Temporal lobe (tissue), 4 donors: ENCODE measurements at places on chromosomes 7 and 10. TPM values are rescaled to one million over a fixed set of nuclear protein-coding genes. Genes with fewer than 3 reads are reported as not detected.

The ZNF487 gene
- 12.5 TPM for total RNA-seq

The SUV39H2 gene
- total RNA-seq = 23.1 TPM

The CH25H gene
- 0.25 TPM for total RNA-seq

The CDNF gene
- total RNA-seq = 1.2 TPM

The GNAI1 gene
- total RNA-seq = 161 TPM

The AKR1C4 gene
- total RNA-seq = not detected

The AKR1C8 gene
- not detected for total RNA-seq

The HPS6 gene
- 14.8 TPM for total RNA-seq

The CHAT gene
- total RNA-seq = not detected

The NAT16 gene
- 2.2 TPM for total RNA-seq
